CD4-positive, CD25-positive, alpha-beta regulatory T cell (primary cell): ENCODE measurements at places on chromosomes 7 and 10. TPM values are rescaled to one million over a fixed set of nuclear protein-coding genes. Genes with fewer than 3 reads are reported as not detected.

The TMEM140 gene
- 44.7 TPM for total RNA-seq

The ABCB1 gene
- total RNA-seq: 1.2 TPM

The DPP6 gene
- not detected for total RNA-seq

The SFRP5 gene
- not detected for total RNA-seq

The IL6 gene
- not detected for total RNA-seq

The VENTX gene
- total RNA-seq: not detected

The IRF5 gene
- 13.5 TPM for total RNA-seq

DNA sequence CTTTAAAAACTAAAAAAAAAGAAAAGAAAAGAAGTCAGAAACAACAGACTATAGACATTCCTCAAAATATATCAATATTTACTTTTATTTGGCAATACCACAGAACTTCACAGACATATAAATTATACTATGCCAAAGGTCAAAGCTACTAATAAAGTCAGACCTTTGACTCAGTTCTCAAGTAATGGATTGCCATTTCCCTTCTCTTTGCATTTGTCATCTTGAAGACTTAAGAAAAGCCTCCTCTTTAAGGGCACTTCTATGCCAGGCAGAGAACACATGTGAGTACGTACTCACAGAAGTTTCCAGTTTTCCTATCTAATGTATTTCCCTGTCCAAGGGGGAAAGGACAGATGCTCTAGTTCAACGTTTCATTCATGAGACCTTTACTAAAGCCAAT lies 37.6 kb downstream of the TNPO3 start:
- no peak overlapping the region for H3K4me3 ChIP-seq
- peaks cover 48% of the 10 kb centered on the region for H3K36me3 ChIP-seq
- H3K4me1 ChIP-seq: no peaks in the 10 kb centered on the region
- no peak for DNase-seq

GRCh38 chr10:131912620-131913019 lies 11.8 kb downstream of the PPP2R2D start:
- no peak overlapping the region for H3K27ac ChIP-seq
- peaks cover 29% of the 10 kb centered on the region for H3K36me3 ChIP-seq
- H3K4me3 ChIP-seq: no peak overlapping the region
- H3K4me1 ChIP-seq: peaks cover 33% of the 10 kb centered on the region

DNA sequence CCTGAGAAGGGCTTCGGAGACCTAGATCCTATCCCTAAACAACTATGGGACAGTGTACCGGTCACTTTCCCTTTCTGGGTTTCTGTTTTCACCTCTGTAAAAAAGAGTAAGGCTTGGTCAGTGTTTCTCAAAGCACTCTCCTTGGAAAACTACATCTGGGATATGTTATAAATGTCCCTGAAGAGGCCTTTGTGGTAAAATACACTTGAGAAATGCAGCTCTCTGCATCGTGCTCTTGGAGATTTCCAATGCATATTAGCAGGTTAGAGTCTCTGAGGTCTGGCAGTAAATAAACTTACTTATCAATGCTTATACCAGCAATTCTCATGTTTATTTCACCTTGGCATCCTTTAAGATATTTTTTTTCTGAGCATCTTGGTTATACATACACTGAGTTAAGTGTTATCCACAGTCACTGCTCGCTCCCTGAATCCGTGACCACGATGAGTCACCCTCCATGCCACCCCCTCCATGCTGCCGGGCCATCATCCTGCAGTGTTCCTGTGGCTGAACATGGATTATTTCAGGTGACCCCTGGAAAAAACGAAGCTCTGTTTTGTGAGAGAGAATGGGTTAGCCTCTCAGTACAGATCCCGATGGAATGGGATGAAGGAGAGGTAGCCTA lies 3.3 kb upstream of the TBXAS1 start:
- DNase-seq: no peak
- H3K36me3 ChIP-seq: no peaks in the 10 kb centered on the region
- no peak overlapping the region for H3K27ac ChIP-seq
- peaks cover 16% of the 10 kb centered on the region for H3K4me1 ChIP-seq

- H3K36me3 ChIP-seq: no peaks in the 10 kb centered on the region
- H3K27me3 ChIP-seq: no peaks in the 10 kb centered on the region
- H3K4me3 ChIP-seq: no peak overlapping the region
- DNase-seq: peak; percentile 22
Observed at GRCh38 chr10:6918305-6918704, 338.2 kb upstream of the PRKCQ start.

DNA sequence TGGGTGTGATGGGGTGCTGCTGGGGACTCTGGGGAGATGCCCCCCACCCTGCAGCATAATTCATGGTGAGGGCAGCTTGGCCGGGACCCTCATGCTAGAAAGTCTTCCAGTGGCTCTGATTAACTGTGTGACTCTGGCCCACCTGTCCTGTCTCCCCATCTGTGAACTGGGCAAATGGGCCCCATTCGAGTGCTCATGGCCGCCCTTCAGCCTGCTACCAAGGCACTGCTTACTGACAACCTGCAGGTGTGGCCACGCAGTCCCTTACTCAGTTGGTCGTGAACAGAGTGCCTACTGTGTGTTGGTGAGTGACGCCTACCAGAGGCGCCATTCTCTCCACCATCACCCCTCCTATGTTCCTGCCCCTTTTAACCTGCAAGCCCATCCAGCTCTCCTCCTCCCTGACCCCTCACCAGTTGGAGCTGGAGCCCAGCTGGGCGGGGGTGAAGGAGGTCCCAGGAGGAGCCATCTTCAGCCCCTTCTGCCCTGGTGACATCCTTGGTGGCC lies 109.4 kb downstream of the ZMIZ1 start:
- H3K36me3 ChIP-seq: no peaks in the 10 kb centered on the region
- H3K4me3 ChIP-seq: no peak overlapping the region
- no peak for DNase-seq
- H3K27me3 ChIP-seq: no peaks in the 10 kb centered on the region
- no peaks in the 10 kb centered on the region for H3K4me1 ChIP-seq
- H3K27ac ChIP-seq: no peak overlapping the region

DNA sequence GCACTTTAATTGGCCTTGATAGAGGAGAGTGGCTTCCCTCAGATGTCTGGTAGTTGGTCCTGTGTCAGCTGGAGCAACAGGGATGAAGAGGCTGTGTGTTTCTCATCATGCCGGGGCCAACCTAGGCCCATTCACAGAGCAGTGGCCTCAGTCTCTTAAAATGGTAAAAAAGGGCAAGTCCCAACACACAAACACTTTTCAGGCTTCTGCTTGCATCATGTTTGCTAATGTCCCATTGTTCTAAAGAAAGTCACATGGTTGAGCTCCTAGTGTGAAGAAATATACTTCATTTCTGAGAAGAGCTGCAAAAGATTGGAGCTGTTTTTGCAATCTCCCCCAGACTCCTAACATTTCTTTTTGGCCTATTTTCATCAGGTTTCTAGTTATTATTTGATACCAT lies 40.6 kb upstream of the RBAK start:
- no peaks in the 10 kb centered on the region for H3K4me1 ChIP-seq
- DNase-seq: no peak
- no peak overlapping the region for H3K27ac ChIP-seq
- peaks cover 12% of the 10 kb centered on the region for H3K36me3 ChIP-seq
- no peak overlapping the region for H3K4me3 ChIP-seq

- H3K27me3 ChIP-seq: no peaks in the 10 kb centered on the region
- peaks cover 10% of the 10 kb centered on the region for H3K36me3 ChIP-seq
- H3K4me3 ChIP-seq: peak overlapping the region; percentile 31
- no peak overlapping the region for H3K27ac ChIP-seq
- no peak for DNase-seq
Observed at GRCh38 chr7:55548295-55548731, 24.0 kb downstream of the VOPP1 start.

DNA sequence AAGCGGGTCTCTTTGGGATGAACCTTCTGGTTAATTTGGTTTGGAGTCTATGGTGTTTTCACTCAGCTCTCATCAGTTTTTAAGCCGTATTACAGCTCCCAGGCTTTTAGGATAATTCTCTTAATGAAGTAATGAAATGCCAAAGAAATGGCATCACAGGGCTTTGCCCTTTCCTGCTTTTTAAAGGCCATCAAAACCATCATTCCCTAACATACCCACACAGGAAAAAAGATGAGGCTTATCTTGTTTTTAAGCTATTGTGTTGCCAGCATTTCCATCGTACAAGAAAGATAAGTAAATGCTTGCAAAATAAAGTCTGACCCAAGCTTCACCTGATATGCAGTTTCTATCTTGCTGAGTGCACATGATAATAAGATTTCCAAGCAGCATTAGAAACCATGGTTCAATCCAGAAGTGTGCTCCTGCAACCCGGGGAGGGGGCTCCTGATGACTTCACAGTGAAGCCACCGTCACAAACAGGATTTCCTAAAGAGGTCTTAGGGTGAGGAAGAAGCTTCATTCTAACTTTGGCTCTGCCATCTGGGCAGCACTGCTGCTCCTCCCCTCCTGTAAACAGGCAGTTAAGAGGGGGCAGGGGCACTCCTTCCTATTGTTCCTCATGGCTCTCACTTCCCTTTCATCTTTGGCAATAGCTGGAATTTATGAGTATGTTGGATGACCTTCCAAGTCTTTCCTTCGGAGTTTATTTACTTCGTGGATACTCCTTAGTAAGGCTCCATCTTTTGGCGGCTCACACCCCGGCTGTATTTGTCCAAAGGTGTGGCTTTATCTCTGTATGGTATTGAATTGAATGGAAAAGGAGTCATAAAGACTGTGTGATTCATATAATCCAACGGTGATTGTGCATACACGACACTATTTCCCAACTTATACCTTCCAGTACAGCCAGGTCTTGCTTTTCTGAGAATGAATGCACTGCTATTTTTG lies 55.2 kb upstream of the FAM133B start:
- H3K27me3 ChIP-seq: no peaks in the 10 kb centered on the region
- no peak overlapping the region for H3K4me3 ChIP-seq
- no peaks in the 10 kb centered on the region for H3K36me3 ChIP-seq

DNA sequence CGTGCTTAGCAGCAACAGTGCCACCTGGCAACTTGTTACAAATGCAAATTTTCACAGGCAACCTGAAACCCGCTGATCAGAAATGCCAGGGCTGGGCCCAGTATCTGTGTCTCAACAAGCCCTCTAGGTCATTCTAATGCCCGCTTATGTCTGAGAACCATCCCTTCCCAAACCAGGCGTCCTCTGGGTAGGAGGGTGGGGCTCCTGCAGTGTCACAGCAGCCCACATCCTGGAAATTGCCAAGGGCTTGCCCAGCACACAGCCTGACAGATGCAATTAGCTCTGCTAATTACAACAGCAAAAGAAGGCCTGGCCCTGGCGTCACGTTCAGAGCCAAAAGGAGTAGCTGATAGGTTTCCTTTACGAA lies 15.9 kb downstream of the ITPRIP start:
- DNase-seq: no peak
- peaks cover 81% of the 10 kb centered on the region for H3K4me1 ChIP-seq
- peaks cover 12% of the 10 kb centered on the region for H3K36me3 ChIP-seq

GRCh38 chr7:35645691-35646090 lies 49.2 kb downstream of the HERPUD2 start:
- peaks cover 15% of the 10 kb centered on the region for H3K36me3 ChIP-seq
- H3K27me3 ChIP-seq: no peaks in the 10 kb centered on the region
- H3K27ac ChIP-seq: no peak overlapping the region
- H3K4me3 ChIP-seq: peak overlapping the region; percentile 40
- no peak for DNase-seq
- H3K4me1 ChIP-seq: peaks cover 26% of the 10 kb centered on the region
